Hematopoietic multipotent progenitor cell (in vitro differentiated cells): ENCODE measurements at places on chromosomes 4 and X. TPM values are rescaled to one million over a fixed set of nuclear protein-coding genes. Genes with fewer than 3 reads are reported as not detected.

NHSL2 gene
- 14.8 TPM for total RNA-seq

MSN gene
- total RNA-seq, result 375 TPM

BEX5 gene
- total RNA-seq, result 1.3 TPM

PLXNA3 gene
- 12.1 TPM for total RNA-seq

DNA sequence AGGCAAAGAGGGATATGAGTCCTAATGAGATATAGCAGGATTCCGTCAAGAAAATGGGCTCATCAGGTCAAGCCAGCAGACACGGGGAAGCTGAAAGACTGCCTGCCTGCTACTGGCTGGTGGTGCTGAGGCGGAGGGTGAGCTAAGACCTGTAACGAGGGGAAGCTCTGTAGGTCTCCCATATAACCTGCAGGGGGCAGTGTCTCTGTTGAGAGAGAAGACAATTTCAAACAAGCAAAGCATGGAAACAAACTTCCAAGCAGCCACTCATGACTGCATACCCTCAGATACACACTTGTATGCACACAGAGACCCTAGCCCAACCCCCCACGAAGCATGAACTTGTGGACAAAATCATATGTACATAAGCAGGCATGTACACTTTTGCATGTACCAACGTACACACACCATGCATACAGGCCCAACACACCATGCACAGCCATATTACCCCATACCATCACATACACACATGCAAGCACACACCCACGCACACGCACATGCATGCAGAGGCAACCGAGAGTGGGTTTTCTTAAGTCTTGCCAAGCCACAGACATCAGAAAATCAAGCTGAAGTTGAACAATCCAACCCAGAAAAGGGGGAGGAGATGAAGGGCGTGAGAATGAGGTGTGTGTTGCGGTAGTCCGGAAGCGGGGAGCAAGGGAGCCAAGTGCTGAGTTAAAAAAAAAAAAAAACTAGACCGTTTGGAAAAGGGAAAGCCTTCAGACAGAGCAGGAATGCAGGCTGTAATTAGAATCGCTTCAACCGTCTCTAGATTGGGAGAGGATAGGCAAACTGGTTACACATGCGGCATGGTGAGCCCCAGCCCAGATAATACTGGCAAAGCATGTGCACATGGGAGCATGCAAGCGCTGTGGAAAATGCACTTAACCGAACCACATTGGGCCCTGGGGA lies 71.0 kb downstream of the PJA1 start:
- peak; percentile 61 for DNase-seq

- DNase-seq, result no peak
Observed at GRCh38 chrX:123924186-123924585, 37.3 kb upstream of the STAG2 start.

- DNase-seq, result no peak
Observed at GRCh38 chr4:123234955-123235354, 161.6 kb upstream of the SPRY1 start.

DNA sequence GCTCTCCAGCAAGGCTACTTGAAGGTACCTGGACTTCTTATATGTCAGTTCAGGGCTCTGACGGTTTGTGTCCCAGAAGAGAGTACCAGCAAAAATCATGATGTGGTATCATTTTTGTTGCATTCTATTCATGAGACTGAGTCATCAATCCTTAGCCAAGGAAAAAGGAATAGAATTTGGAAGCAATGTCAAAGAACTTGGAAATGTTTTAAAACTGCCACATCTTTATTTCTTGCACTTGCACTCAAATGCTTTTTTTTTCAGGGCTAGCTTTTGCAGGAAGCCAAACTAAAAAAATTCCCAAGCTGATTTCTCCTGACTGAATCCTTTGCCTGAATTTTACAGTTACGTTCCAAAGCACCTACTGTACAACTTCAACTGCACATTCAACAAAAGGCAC lies 112.4 kb downstream of the NPFFR2 start:
- DNase-seq, result no peak

DNA sequence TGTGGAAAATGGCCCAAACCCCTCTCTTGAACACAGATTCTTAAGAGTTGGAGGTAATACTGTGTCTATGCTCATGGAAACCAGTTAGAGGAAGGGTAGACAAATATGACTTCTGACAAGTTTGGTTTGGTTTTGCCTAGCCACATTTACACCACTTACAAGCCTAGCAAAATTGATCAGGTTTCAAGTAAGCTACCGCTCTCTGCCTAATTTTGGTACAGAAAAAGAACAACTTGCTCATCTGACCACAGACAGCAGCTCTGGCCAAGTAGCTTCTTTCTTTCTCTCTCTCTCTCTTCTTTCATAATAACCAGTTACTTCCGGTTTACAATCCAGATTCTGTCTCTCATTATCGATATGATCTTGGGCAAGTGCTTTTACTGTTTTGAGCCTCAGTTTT lies 260.0 kb downstream of the GLUD2 start:
- no peak for DNase-seq

DNA sequence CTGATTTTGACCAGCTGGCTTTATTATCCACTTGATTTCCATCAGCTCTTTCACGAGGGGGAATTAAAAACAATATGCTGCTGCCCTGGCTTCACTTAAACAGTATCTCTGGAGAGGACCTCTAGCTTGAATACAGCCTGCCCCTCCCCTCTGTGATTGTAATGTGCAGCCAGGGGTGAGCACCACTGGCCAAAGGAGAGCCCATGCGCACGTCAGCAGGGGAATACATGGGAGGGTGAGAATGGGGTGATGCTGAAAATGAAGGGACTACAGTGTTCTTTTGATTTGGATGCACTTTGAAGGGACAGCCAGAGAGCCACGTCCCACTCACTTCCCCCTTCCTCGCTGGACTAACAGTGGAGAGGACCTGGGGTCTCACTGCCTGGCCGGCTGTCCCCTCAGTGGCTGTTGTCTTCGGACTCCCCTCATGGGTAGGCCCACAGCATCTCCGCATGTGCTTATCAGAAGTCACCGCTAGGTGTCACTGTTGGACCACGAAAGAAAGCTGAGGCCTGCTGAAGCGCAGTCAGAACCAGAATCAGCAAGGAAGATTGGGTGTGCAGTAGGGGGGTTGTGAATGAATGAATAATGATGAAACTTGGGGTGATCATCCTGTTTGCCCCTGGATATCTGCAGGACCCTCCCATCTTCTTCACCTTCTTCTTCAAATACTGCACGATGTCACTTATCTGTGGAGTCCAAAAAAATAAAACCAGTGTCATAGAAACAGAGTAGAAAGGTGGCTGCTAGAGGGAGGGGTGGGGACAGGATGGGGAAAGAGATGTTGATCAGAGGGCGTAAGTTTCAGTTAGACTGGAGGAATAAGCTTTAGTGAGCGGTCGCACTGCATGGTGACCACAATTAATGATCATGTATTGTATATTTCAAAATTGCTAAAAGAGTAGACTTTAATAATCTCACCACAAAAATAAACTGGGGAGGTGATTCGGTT lies 32.8 kb downstream of the CLCN4 start:
- DNase-seq, result peak; percentile 70

GRCh38 chr4:1806223-1806564 lies 13.1 kb downstream of the FGFR3 start:
- no peak for DNase-seq

DNA sequence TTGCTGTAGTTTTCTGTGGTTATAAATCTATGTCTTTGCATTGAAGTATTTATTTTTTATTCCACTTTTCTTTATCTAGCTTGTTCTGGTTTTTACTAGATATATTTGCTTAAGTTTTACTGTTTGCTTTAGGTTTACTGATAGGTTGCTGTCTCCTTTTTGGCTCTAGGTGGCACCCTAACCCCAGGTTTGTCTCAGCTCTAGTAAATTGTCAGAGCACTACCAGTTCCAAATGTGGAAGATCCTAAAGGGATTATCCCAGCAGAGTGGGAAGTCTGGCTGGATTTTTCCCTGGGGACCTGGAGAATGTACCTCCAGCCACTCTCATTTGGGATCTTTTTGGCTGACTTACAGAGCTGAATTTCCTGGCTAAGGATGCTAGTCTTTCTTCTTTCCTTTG lies 106.1 kb downstream of the PBDC1 start:
- DNase-seq, result peak; percentile 15

- no peak for DNase-seq
Observed at GRCh38 chr4:175934506-175934905, 122.4 kb upstream of the GPM6A start.

GRCh38 chr4:98193459-98194105 lies 50.3 kb upstream of the STPG2 start:
- DNase-seq, result no peak

- no peak for DNase-seq
Observed at GRCh38 chr4:16893141-16893651, 5.2 kb downstream of the LDB2 start.
